HuH-7 (cell line): ENCODE measurements at places on chromosomes 4 and X.

DNA sequence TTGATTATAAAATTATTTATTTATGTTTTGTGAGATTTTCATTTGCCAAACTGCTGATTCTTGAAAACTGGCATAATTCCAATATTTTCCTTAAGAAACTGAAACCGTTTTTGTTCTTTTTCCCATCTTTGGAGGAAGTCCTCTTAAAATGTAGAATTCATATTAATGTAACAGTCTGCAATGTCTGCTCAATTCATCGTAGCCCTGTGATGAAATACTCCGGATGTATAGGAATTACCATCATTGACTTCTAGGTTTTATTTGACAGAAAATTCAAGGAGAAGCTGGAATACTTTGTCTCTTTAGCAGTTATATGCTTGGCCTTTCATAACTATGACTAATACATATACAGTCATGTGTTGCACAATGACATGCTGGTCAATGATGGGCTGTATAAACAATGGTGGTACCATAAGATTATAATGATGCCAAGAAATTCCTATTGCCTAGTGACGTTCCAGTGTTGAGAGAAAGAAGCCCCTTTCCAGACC is 185.0 kb upstream of the GPRIN3 start:
- DNase-seq: no peak

GRCh38 chrX:100685284-100685996 is 41.4 kb downstream of the SRPX2 start:
- DNase-seq: peak; percentile 45

DNA sequence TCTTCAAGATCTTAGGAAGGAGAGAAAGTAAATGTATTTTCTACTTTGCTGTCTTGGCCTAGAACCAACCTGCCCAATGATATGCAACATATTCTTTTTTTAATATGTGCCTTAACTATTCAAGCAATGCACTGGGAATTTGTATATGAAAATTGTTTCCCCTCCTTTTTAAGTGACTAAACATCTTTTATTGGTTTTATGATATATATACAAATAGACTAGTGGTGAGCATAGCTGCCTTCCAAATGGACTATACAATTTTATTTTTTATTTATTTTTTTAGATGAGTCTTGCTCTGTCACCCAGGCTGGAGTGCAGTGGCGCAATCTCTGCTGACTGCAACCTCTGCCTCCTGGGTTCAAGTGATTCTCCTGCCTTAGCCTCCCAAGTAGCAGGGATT is 10.3 kb downstream of the NOCT start:
- no peak for DNase-seq

DNA sequence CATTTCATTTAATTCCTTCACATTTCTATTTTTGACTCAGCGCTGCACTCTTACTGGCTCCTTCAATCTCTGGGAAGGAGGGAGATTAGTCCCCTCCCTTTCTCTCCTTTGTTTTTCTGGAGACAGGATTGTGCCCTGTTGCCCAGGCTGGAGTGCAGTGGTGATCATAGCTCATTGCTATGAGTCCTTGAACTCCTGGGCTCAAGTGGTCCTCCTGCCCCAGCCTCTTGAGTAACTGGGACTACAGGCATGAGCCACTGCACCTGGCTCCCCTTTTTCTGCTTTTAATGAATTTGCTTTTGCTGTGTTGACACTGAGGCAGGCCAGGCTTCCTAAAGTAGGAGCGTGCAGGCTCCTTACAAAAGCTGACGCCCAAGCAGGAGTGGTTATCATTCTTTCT is 10.5 kb downstream of the TBC1D14 start:
- no peak for DNase-seq

- DNase-seq: no peak
These were observed 462.4 kb upstream of the NDST4 start for GRCh38 chr4:115575851-115576250.

DNA sequence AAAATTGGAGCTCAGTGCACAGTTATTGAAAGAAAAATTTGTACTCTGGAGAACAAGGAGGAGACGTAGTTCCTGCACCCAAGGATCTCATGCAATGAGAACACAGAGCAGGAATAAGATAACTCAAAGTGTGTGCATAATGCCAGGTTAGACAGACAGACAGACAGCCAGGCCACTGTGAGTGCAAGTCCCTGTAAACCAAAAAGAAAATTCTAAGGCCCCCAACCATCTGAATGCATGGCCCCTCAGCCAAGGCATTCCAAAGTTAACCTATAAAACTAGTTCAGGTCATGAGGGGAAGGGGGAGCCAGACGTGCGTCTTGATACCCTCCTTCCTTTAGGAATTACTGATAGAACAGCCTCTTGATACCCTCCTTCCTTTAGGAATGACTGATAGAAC is 94.5 kb upstream of the ENPP6 start:
- DNase-seq: no peak

GRCh38 chr4:170776983-170777382 is 687.2 kb upstream of the AADAT start:
- DNase-seq: no peak

GRCh38 chrX:6941041-6941440 is 206.5 kb upstream of the STS start:
- DNase-seq: no peak

GRCh38 chrX:19904778-19905367 is 17.5 kb upstream of the SH3KBP1 start:
- peak; percentile 18 for DNase-seq

- DNase-seq: no peak
These were observed 268.1 kb upstream of the GRID2 start for GRCh38 chr4:92035666-92036065.

DNA sequence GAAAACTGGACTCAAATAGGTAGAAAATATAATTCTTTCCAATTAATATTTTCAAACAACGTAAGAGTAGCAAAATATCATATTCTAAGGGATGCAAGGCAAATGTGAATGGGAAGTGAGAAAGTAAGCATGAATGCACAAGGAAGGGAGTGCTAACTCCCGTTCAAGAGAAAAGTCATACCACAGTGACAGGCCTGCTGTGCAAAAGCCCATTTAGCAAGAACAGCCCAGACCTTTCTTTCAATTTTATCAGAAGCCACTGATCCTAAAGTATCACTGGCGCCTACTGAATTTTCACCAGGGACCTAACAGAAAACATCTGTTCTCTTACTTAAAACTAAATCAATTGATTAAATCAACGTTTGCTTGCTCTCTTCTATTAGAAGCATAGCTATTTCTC is 157.9 kb upstream of the DKK2 start:
- DNase-seq: no peak

DNA sequence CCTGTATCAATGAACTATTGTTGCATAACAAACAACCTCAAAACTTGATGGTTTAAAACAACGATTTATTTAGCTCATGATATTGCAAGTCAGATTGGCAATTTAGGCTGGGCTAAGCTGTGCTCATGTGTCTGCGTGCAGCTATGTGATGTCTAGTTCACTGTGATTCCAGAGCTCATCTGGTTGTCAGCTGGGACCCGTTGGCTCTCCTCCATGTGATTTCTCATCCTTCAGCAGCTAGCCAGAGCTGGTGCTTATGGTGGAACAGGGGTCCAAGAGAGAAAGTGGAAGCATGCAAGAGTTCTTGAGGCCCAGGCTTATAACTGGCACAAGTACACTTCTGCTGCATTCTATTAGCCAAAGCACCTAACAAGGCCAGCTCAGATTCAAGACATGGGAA is 28.8 kb upstream of the TRPC3 start:
- no peak for DNase-seq
